Stimulated activated CD4-positive, alpha-beta T cell treated with anti-CD3 and anti-CD28 coated beads, Interleukin-1b, Interleukin-23, amount 100 ng/mL, for 1 hour (primary cell): ENCODE measurements at places on chromosomes 3 and 15.

GRCh38 chr3:113113361-113113760 lies 98.0 kb upstream of the BOC start:
- no peak for DNase-seq

- DNase-seq = peak; percentile 5
These were observed 23.6 kb downstream of the RHCG start for GRCh38 chr15:89472785-89473256.

GRCh38 chr3:134772591-134772990 lies 22.5 kb upstream of the EPHB1 start:
- DNase-seq = no peak

DNA sequence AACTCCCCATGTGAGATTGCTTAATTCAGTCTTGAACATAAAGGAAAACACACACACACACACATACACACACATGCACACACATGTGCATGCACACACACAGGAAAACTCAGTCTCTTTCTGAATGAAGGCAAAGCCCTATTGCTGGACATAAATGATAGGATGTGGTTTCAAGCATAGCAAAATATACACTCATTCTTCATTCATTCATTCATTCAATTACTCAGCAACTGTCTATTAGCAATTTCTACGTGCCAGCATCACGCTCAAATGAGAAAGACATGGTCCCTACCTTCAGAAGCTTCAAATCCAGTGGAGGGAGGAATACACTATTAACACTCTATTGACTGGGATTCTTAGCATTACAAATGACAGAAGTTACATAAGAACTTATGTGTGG lies 41.8 kb upstream of the UBE2E2 start:
- no peak for DNase-seq

DNA sequence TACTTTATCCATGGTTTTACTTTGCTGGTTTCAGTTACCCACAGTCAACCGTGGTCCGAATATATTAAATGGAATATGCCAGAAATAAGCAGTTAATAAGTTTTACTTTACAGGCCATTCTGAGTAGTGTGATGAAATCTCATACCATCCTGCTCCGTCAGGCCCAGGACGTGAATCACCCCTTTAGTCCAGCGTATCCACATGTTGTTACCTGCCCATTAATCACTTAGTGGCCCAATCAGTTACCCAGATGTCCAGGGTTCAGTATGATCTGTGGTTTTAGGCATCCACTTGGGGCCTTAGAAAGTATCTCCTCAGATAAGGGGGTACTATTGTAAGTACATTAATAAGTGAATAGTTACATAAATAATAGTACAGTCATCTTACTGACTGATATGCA lies 88.0 kb downstream of the TTBK2 start:
- no peak for DNase-seq

- DNase-seq = no peak
These were observed 708.5 kb downstream of the SQOR start for GRCh38 chr15:46343196-46343935.

DNA sequence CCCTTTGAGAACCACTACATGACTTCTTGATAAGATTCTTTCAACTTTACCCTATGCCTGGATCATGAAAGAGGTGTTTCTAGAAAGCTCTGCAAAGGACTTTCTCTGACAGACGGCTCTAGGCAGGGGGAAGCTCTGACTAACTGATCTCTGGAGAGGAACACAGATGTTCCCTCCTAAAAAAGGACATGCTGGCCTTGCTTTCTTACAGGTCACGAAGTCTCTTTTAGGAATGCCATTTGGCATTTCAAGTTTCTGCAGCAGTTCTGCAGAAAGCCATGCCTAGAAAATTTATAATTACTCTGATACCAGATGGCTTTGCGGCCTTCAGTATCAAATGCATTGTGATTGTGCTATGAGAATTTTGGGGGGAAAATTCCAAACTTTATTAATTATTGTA lies 275.4 kb upstream of the CTDSPL start:
- DNase-seq = no peak

- no peak for DNase-seq
These were observed 123.6 kb upstream of the BHLHE40 start for GRCh38 chr3:4855676-4856075.

DNA sequence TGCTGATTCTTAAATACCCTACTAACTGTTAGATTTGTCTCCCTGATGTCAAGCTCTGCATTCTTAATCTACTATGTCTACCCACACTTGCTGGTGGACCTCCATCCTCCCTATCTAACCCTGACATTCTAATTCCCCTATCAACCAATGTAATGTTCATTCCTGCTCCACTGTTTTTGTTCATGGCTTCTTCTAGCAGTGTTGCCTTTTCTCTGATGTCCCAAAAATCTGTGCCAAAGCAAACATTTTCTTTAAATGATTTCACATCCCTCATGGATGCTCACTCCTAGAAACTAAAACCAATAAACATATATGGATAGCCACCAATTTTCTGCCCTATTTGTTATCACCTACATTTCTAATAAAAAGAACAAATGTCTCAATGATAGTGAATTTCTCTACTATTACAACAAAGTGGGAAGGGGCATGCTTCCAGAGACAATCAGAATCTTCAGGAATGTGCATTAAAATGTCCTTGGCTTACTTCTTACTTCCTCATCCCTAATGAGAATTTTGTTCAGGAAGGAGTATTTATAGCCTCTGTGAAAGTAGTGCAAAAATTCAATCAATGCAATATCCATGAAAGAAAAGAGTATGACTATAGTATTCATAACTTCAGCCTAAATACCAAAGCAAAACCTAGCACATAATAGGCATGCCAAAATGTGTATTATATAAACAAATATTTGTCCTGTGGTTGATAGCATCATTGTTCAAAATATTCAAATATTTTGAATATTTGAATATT lies 273.3 kb downstream of the ZNF385D start:
- no peak for DNase-seq

- DNase-seq = no peak
These were observed 39.3 kb downstream of the CCR1 start for GRCh38 chr3:46168583-46169345.

GRCh38 chr3:57397175-57398026 lies 104.9 kb upstream of the ASB14 start:
- DNase-seq = no peak

DNA sequence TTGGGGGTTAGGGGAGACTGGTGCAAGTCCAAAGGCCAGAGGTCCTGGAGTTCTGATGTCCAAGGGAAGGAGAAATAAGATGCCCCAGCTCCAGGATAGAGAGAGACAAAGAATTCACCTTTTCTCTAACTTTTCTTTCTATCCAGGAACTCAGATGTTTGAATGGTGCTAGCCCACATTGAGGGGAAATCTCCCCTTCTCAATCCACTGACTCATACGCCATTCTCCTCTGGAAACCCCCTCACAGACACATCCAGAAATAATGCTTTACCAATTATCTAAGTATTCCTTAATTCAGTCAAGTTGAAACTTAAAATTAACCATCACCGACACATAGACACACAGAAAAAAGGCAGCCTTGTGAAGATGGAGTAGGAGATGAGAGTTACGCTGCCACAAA lies 1085.2 kb downstream of the NSUN3 start:
- no peak for DNase-seq

- no peak for DNase-seq
These were observed 29.6 kb upstream of the SELENOK start for GRCh38 chr3:53921296-53921695.

DNA sequence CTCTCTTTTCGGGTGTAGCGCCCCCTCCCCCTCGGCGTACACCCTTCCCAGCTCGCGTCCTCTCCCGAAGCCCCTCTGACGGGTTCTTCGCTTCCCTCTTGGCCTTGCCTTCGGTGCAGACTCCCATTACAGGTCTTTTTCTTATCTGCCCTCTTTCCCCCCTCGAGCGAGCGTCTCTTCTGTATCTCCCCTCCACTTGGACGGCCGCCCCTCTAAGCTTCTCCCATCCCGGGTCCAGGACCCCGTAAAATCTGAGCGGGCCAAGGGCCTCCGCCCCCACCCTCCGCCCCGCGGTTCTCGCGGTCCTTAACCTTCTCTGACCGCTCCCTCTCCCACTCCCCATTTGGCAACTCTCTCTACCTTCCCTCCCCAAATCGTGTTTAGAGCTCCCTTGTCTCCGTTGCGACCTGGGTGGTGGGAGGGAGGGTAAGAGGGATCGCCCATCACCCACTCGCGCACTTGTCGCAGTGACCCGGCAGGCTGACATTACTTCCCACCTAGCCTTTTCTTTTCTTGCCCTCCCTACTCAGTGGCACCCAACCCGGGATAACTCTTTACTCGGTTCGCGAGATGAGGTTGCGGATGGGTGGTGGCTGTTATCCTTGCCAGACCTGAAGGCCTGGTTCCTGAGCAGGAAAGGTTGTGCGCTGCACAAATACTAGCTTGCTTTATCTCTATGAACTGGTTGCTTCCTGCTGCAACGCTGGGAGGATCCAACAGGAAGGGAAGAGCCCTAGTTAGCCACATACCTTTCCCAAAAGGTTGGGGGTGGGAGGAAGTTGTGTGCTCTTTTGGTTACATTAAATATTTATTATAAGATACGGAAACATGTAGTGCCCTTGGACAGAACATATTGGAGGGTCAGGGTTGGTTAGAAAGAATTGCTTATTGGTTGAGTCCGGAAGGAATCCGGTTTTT lies 922 bp downstream of the RAB11A start:
- DNase-seq = no peak

DNA sequence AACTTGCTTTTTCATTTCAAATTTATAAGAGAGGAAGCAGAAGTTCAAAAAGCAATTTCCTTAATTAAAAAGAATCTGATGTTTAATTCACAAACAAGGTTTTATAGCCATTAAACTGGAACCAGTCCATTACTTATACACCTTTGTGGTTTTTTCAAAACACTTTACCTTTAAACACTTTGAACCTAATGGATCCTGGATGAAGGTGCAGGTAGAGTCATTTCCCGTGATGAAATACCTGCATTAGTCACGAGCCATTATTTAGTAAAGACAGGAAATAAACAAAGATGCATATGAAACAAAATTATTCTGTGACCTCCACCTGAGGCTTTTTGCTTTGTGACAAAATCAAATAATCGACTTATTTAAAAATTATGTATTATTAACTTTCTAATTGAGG lies 341.7 kb upstream of the UBE2E2 start:
- DNase-seq = no peak

- DNase-seq = no peak
These were observed 55.0 kb upstream of the ARHGEF3 start for GRCh38 chr3:56856752-56857151.

- DNase-seq = no peak
These were observed 18.4 kb upstream of the KCNMB2 start for GRCh38 chr3:178517665-178518334.
